ENCODE measurements at places on chromosomes 12 and 14.

- DNase-seq, result no peak
Measured at GRCh38 chr14:59195912-59196311, 7.4 kb downstream of the DAAM1 start.

- DNase-seq, result no peak
Measured at GRCh38 chr12:126424696-126425095, 1359.5 kb downstream of the AACS start.

GRCh38 chr12:31751085-31751484, 22.3 kb upstream of the AMN1 start:
- no peak for DNase-seq

DNA sequence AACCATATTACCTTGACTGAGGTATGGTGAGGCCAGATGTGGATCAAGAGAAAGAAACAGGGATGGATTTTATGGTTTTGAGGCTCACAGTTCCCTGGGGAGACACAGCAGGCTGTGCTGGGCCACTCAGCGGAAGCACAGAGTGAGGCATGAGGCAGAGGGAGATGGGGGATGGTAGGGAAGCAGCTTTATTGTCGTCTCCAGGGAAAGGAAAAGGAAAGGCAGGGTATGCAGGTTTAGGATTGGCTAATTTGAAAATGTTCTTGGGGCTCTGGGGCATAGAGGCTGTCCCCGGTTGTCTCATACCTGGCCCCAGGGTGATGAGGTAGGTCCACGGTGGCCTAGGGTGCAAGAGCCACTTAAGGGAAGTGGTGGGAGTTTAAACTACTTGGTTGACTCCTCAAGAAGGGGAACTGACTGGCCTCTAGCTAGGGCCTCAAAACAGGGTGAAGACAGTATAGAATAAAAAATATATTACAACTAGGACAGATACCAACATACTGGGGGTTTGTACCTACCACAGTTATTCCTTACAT, 322.8 kb downstream of the RGS6 start:
- DNase-seq, result no peak

DNA sequence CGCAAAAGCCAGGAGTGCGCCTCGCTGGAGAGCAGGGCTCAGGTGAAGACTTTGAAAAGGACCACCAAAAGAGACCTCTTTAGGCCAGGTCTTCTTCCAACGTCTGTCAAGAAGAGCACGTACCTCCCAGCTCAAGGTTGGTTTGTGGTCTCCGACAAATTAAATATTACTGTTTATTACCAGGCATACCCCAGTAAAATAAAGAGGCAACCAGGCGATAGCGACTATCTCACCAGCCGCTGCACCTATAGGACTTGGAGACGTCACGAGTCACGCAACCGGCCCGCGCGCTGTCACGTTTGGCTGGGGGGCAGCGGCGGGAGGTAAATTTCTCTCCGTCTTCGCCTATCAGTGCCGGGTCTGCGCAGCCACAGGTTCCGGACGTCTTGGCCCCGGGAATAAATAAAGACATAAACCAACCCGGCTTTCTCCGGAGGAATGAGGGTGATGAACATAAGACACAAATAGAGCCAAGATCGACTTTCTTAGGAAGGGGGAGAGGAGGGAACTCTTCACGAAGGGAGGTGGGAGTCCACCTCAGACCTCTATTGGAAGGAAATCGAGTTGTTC, 2.0 kb upstream of the TBX5 start:
- no peak for DNase-seq

DNA sequence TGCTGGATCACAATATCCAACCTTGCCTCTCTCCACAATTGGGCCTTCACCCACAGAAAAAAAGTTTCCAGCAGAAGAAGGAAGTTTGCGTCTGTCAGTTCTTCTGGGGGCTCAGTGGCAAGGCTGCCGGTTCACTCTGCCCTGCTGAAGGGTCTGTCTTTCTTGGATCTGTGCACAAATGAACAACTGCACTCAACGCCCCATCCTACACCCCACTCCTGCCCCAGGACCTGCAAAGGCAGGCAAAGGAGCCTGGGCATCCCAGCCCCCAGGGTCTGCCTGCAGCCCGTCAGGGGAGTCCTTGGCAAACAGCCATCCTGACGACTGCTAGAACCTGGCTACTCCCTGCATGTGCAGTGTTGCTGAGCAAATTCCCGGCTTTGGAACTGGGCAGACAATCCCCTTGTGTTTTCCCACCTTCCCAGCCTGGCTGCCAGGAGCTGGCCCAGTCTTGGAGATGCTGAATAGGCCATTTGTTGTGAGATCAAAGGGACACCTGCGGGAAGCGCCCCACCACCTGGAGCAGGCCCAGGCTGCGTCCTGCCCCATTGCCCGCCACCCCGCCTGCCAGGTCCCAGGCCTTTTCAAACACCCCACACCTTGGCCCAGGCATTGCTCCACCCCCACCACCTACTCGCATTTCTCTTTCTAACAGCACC, 311.9 kb downstream of the BCL11B start:
- DNase-seq, result peak; percentile 69

DNA sequence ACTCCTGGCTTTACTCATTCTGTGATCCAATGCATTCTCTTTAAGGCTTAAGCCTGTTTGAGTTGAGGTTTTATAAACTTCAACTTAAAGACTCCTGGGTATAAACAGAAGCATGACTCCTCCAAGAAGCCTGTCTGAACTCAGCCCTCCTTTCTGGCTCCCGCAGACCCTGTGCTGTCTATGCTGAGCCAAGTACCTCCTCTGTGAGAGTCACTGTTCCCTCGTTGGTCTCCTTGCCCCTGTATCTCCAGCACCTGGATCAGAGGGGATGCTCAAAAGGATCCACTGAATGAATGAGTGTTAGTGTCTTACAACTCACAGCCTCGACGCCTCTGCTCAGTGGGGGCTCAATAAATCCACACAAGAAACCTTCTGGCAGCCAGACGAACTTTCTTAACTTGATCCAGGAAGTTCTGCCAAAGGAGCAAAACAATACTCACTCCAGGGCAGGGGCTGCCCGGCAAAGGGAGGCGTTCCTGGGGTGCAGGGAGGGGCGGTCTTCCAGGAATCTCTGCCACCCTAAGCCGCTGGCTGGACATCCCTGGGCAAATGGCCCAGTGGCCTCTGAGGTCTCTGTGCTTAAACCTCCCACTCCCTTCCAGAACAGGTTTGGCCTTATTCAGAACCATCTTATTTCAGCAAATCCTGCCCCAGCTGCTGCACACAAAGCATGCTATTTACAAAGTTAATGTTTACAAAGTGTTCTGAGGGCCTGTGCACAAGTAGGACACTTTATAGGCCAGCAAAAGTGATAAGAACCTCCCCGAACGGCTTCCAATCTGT, 32.9 kb downstream of the MAP1LC3B2 start:
- no peak for DNase-seq

GRCh38 chr12:61504396-61505080, 755.7 kb upstream of the USP15 start:
- DNase-seq, result no peak

DNA sequence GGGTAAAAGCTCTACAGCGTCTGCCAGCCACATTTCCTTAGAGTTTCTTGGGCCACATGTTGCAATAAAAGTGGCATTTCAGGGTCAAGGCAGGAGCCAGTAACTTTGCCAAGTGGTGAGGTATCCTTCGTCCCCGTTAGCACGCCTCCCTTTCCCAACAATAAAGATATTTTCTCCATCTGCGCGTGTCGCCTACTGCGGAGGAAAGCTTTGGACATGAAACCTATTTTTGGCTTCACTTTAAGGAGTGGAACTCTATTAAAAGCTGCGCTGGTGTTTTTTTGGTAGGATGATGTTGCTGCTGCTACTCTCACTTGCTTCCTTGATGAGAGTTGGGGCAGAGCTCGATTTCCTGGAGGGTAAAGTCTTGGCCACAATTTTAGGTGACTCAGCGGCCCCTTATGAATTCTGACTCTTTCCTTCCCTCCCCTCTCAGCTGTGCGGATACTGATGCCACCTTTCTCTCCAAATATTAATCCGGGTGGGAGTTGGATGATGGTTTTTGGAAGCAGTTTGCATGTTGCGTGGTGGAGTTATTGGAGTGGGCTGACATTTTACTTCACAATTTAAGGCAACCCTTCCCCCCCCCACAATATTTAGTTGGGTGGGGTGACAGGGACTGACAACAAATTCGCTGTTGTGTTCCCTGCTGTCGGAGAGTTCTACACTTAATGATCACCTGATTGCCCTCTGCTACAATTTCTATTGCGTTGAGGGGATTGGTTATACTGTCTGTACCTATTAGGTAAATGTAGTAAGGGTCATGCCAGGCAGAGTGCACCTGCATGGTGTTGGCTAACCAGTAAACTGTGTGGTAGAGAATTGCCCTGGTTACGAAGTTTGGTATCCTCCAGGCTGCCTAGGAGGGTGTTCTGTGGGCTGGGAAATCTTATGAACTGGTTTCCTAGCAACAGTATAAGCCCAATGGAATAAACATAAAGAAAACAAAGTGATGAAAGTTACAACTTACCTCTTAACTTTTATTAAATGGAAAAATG, 1.1 kb downstream of the CCDC91 start:
- no peak for DNase-seq

DNA sequence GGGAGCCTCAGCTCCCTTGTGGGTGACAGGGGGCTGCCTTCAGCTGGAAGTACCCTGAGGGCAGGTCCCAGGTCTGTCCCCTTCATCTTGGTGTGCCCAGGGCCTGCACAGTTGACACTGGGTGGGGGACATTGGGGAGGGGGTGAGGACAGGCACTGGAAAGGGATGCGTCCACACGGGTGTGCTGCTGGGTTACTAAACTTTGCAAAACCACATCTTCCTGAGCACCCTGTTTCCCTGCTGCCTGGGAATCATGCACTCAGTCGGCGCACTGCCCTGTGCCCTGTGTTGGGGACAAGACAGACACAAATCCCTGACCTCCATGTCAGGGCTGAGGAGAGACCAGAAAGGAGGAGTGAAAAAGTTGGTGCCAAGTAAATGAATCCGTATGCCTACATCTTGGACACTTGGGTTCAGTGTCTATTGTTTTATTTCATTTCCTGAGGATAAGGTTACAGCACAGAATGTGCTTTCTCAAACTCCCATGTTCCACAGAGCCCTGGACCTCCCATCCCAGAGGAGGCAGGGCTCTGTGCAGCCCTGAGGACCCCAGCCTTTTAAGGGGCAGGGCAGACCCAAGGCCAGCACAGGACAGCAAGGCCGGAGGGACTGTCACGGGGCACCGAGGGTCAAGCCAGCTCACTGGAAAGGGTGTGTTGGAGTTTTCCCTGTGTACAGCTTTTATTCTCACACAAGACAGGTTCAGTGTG, 2.9 kb upstream of the SLC25A29 start:
- DNase-seq, result no peak

- peak; percentile 69 for DNase-seq
Measured at GRCh38 chr12:6532051-6532926, 2.0 kb upstream of the GAPDH start.

GRCh38 chr14:101359221-101360053, 201.9 kb upstream of the DIO3 start:
- DNase-seq, result no peak

All from NCI-H1105 (cell line).